Stimulated activated CD4-positive, alpha-beta T cell treated with anti-CD3 and anti-CD28 coated beads, Interleukin-15, amount 100 ng/mL, for 1 hour (primary cell): ENCODE measurements at places on chromosomes 2 and 18.

GRCh38 chr18:5457462-5457957, 86.3 kb downstream of the EPB41L3 start:
- DNase-seq = no peak

DNA sequence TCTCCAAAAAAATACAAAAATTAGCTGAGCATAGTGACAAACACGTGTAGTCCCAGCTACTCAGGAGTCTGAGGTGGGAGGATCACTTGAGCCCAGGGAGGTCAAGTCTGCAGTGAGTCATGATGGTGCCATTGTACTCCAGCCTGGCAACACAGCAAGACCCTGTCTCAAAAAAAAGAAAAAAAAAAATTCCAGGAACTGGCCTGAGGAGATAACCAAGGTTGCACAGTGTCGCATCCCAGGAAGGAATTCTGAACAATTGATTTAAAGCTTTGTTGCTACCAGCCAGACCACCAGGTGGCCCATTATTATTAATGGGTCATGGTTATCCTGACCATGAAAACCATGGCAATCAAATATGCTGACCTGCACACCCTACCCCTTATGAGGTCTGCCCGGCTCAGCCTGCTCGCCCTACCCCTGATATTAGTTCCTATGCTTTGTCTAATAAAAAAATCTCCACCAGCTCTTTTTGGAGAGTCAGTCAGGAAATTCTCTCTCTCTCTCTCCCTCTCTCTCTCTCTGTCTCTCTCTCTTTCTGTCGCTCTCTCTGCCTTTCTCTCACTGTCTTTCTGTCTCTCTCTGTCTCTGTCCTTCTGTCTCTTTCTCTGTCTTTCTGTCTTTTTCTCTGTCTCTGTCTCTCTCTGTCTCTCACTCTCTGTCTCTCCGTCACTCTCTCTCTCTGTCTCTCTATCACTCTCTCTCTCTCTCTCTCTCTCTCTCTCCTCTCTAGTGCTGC, 73.7 kb downstream of the NCAPH start:
- DNase-seq = no peak

- no peak for DNase-seq
These were observed 61.4 kb downstream of the XDH start for GRCh38 chr2:31353179-31353578.

GRCh38 chr2:85905187-85905666, 16.4 kb upstream of the ST3GAL5 start:
- DNase-seq = no peak

DNA sequence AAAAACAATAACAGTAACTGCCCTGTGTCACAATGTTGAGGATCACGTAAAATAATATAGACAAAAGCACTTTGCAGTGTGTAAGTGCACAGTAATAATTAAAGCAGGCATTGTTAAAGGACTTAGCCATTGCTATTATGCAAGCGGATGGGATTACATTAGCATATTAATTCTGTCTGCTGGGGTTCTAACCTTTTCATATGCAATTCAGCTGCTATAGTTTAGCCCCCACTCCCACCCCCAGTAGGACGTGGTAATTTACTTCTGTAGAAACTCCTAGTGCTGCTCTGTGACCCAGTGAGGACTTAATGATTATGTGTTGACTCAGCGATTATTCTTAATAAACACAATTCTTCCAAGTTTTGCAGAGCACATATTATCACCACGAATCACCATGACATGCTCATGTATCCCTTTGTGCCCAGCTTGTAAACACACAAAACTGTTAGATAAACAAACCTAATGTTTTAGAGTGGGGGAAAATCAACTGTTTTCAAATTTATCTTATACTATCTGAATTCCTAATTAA, 5.1 kb upstream of the ADAM23 start:
- no peak for DNase-seq

DNA sequence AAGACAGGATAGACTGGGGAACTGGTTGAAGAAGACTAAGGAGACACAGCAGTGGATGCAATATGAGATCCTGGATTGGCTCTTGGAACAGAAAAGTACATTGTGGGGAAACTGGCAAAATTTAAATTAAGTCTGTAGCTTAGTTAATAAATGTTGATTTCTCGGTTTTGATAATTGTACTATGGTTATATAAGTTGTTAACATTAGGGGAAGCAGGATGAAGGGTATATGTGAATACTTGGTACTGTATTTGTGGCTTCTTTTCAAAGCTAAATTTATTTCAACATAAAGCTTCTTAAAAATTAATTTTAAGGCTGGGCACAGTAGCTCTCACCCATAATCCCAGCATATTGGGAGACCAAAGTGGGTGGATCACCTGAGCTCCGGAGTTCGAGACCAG, 103.8 kb downstream of the TMEM17 start:
- no peak for DNase-seq

GRCh38 chr2:110101280-110101844, 14.3 kb downstream of the MALL start:
- no peak for DNase-seq

GRCh38 chr18:2197946-2198345, 373.4 kb downstream of the METTL4 start:
- no peak for DNase-seq

DNA sequence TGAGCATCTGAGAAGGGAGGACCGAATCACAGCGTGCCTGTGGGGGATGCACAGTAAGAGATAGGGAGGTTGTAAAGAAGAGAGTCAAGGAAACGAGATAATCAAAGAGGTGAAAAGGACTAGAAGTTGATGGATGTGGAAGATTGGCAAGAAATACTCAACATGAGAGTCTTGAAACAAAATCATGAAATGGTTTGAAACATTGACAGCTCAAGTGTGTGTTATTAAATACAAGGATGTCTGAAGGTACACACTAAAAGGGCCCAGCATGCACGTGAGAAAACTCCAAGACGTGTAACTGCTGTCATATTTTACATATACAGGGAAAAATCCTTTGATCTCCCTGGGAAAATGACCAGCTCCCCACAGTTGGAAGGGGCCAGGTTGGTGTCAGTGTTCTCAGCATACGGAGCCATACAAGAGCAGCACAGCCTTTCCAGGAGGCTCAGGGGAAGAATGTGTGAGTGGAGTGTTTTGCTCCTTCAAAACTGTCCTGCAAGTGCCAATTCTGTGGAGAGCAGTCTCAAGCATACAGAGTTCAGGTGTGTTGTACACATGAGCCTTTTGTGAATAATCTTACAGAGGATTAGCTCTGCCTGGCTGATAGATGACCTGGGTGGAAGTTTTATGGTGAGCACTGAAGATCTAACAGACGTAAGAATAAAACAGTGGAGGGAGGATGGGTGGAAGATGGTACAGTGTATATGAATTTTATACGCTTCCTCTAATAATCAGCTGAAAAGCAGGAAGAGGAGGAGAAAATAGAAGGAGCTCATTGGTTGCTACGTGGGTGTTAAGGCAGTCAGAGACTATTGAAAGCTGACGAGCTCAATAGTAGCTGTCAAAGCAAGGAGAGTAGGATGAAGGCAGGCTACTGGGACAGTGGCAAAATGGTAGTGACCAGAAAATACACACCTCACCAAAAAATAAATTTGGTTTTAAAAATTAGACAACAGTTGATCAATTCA, 126.8 kb downstream of the ATP9B start:
- no peak for DNase-seq

DNA sequence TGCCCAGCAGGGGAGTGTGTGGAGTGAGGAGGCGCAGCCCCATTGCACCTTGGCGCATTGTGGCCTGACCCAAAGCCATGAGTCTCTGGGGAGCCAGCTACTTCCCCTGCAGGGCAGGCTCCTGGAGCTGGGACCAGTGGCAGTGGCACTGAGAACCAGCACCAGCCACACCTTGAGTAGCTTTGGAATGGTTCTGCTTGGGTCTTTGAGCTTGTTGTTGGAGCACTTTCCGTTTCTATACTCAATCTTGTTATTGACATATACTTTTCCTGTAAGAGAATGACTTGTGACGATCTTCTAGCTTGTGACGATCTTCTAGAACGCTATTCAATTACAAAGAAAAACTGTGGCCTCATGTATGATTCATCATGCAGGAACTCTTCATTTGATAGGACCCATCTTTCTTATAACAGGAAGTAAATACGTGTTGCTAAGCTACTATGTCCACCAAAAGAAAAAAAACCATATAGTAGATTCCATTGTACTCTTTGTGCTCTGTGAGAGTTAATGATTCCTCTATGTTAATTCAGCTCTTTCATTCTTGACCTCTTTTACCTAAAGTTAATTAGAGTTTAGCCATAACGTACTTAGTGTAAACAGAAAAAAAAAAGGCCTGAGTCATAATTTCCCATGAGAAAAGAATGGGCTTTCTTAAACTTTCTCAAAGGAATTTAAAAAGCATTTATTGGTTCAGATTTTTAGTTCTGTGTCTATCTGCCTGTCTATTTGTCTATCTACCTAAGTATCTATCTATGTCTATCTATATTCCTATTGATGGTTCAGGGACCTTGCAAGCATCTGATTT, 113.1 kb downstream of the GATA6 start:
- no peak for DNase-seq

DNA sequence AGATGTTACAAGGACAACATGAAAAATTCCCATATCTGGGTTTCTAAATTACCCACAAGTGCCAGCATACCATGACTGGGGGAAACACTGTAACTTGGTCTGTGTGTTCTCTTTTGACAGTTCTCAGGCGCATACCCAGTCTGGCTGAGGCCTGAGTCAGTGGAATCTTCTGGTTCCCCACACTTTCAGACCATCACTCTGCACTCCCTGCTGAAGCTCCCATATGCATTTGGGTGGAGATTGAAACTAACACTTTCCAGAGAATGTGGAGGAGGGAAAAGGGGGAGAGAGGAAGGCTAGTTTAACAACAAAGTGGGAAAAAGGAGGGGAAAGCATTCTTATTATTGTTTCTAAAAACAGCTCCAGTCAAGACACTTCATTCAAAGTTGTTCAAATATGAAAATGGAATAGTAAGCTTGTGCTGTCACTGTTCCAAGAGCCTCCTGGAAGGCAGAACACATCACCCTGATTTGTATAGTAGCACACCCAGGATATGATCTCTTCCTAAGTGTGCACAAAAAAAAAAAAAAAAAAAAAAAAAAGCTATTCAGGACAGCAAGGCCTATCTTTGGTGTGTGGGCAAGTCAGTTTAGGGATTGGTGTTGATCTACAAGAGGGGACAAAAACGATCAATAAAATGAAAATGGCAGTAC, 48.1 kb upstream of the CTIF start:
- DNase-seq = no peak

DNA sequence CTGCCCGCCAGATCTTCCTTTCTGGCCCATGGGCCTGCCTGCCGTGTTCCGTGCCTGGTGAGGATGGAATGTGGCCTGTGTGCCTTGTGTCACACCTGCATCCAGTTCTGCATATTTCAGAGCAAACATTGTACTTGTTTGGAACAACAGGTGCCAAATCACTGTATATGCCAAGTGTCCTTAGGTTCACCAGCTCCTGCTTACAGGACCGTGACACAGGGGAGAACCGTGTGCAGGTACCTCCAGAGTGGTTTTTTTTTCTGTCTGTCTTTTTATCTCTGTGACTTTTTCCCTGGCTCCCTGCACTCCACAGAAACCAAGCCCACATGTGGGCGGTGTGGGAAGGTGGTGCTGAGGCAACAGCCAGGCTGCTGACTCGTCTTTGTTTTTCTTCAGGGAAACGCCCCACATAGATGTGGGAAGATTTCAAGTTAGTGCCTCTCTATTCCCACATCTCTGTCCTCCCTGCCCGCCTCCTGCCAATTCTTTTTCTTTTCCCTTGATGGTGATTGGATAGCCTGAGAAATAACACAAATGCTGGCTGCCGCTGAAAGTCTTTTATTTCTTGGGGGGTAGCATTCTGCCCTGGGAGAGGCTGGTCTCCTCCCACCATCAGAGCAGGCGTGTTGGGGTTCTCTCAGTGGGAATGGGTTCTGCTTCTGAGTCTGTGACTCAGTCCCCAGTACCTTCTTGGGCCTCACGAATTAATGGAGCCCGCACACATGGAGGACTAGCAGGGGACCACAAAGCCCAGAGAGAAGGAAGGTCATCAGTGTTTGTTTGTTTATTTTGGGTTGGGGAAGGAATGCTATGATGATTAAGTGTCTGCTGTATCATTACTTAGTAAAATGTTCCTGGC, 21.4 kb downstream of the GRHL1 start:
- DNase-seq = no peak

DNA sequence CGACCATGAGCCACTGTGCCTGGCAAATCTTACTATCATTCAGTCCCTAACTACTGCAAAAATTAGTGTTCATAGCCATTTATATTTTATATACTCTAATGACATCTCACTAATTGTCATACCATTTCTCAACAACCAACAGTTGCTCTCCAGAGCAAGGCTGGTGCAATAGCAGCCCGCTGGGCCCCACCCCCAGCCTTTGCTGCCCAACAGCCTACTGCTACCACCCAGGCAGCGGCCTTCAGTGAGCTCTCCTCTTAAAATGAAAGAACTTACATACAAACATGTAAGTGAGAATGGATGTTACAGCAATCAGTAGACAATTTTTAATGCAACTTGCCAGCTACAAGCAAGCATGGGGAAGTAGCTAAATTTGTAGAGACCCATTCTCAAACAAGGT, 90.5 kb downstream of the HNRNPLL start:
- DNase-seq = no peak

GRCh38 chr2:108236676-108237335, 3.0 kb upstream of the SULT1C3 start:
- DNase-seq = no peak

DNA sequence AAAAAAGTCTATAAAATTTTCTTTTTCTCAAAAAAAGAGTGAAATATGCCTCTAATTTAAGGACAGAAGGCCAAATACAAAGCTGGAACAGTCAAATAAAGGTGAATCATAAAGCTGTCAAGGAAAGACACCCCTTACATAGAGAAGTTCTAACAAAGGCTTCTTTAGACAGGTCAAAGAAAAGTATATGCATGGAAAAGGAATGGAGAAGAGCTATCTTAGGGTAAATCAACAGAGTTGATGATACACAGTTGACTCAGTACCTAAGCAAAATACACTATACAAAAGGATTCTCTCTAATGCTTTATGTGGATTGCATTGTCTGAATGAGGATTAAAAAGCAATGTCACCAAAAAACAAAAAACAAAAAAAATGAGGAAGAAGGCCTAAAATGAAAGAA, 214.8 kb downstream of the TXNL1 start:
- no peak for DNase-seq

GRCh38 chr18:55235094-55235461, 275.8 kb upstream of the CCDC68 start:
- no peak for DNase-seq

GRCh38 chr18:13480571-13481255, 245.6 kb downstream of the FAM210A start:
- DNase-seq = no peak

DNA sequence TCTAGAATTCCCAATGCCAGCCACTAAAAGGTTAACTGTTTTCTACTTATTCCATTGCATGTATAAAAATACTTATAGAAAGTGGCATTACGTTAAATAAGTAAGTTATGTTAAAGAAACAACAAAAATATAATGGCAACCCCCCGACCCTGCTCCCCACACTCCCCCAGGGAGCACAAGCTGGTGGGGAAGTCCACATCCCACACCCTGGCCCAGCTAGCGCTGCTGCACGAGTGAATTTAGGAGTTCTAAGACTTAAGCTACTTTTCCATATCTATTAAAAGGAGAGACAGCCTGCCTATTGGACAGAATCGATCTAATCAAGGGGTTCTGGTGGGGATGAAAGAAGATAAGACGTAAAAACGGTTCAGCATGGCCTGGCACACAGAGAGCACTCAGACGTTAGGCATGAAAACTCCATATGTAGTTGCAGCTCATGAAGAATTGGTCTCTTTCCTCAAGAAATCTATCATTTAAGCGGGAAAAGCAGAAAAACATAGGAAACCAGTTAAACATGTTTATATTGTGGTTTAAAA, 16.6 kb downstream of the HJURP start:
- DNase-seq = no peak
